Gastroesophageal sphincter (tissue), 4 donors: ENCODE measurements at places on chromosomes 4 and X.
A peak's percentile ranks its signal among the peaks of the same experiment; 100 is the strongest.

DNA sequence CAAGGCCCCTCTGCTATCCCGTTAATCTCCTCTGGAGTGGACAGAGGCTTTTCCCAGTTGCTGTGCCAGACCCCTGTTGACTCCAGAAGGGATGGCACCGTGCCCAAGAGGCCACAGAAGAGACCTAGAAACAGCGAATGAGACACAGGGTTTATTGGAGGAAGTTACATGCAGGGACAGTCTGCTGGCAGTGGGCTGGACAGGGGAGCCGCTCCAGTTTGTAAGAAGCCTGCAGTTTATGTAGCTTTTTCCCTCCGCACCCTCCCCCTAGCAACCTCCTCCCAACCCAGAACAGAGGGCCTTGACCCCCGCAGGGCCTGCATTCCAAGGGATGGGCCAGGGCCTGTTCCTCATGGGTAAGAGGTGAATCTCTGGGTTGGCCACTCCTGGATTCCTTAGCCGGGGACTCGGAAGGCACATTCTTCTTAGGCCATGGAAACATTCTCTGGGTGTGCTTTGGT is 216.8 kb upstream of the PSAPL1 start:
- ATAC-seq = peak; percentile 15

- ATAC-seq = no peak
These were observed 432.4 kb downstream of the DMD start for GRCh38 chrX:32778965-32779364.

DNA sequence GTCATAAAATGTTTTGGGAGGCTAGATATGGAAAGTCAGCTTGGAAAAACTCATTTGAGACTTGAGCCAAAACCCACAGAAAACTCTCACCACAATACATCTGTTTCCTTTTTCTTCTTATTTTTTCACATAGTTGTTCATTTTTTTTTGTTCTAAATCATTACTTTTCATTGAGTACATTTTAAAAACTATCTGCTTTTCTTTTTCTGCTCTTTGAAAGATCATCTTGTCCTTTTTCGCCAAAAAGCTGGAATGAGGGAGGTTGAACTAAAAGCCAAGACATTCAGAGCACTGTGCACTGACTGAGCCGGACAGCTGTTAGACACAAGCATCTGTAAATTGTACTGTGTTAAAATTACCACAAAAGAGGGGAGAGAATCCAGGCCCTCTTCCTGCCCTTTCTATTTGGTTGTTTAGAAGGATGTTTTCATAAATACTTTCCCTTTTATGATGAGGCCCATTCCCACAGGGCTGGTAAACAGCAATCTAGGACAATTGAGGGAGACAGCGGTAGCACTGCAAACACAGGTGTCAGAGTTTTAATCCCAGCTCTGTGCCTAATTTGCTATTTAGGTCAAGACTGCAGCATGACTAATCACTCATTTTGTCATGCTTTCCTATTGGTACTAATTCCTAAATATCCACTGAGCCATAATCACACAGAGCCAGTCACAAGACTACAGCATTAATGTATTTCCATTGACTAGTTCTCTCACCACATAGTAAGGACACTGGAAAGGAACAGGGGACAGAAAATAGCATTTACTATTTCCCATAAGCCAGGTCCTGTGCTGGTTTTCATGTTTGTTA is 7.3 kb upstream of the RNF150 start:
- ATAC-seq = no peak

- ATAC-seq = no peak
These were observed 49.8 kb upstream of the HSD17B10 start for GRCh38 chrX:53483838-53484405.

GRCh38 chr4:136590440-136590839 is 941.9 kb downstream of the PCDH18 start:
- ATAC-seq = no peak

DNA sequence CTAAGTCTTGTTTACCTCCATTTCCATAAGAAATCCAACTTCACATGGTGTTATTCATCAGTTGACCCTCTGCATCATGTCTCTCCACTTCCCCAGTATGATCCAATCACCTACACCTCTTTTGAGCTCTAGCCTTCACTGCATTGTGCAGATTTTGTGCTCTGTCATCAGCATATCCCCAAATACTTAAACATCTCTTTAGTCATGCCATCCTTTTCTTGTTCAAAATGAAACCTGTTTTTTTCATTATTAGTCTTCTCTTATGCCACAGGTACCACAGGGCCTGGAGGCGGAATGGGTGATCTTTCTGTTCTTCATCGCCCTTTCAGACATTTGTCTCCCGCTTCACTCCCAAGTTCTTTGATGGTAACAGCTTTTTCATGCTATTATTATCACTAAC is 382.7 kb upstream of the GALNTL6 start:
- no peak for ATAC-seq

- no peak for ATAC-seq
These were observed 53.1 kb downstream of the HPRT1 start for GRCh38 chrX:134513091-134513490.

DNA sequence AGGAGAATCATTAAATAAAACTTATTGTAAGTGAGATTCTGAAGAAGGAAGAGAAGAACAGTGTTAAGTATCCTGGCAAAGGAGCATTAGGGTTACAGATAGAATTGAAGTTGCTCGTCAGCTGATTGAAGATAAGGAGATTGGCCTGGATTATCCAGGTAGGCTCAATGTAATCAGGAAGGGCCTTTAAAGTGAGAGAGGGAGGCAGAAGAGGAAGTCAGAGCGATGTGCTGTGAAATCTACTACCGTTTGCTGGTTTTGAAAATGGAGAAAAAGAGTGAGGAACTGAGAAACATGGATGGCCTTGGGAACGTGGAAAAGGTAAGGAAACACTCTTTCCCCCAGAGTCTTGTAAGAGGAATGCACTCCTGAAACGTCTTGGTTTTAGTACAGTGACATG is 245.7 kb downstream of the ANTXR2 start:
- ATAC-seq = no peak
